ENCODE measurements at places on chromosomes 4 and X.

DNA sequence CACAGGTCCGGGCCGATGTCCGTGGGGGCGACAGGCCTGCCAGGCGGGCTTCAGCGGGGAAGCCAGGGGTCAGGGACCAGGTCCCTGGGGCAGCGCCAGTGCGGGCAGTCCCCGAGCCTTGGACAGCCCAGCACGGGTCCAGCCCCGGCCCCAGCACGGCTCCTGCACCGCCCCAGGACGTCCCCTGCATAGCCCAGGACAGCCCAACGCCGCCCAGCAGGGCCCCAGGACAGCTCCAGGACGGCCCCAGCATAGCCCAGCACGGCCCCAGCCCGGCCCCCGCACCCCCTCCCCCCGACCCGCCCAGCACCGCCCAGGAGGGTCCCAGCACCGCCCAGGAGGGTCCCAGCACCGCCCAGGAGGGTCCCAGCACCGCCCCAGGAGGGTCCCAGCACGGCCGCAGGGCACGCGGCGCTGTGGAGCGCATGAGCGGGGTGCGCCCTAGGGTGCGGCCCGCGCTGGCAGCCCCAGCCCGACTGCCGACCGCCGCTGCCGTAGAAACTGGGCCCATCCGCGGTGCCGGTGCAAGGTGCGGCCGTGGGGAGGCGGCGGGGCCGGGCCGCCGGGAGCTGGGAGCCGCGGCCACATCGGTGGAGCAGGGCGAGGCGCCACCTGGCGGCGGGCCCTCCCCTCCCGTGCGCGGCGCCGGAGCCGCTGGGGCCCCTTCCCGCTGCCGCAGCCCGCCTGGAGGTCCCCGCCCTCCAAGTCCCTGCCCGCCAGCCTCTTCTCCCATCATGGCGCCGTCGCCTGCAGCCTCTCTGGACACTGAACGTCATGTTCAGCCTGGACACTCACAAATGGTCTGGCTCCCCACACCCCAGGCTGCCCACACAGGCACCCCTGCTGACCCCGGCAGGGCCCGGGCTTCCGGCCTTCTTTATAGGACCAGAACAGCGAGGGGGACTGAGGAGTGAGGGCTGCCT, 106.8 kb upstream of the NKX1-1 start:
- DNase-seq: no peak

GRCh38 chr4:56360071-56360470, 27.2 kb downstream of the AASDH start:
- no peak for DNase-seq

- no peak for DNase-seq
Measured at GRCh38 chr4:190015538-190016368, 11.3 kb downstream of the FRG2 start.

DNA sequence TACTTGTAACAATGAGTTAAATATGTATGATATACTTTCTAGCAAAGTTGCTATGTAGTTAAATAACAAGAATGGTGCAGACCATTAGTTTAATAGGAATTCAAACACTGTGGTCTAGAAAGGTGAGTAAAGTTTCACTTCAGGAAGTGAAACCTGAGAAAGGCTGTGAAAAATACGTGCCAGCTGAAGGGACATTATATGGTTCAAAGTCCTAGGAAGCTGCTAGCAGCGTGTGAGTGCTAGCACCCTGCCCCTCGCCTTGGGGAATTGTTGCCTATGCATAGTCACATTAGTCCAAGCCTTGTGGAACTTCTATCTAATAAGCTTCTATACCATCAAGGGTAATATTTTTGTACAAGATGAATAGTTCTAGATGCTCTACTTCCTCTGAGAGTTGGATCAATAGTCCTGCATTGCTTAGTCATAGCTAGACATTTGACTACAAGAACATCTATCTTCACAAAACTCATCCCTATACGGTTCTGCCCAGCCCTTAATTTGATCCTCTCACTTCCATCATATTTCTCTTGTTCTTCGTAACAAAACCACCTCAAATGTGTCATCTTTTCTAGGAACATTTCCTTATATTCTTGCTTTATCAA, 45.8 kb upstream of the ARSJ start:
- DNase-seq: no peak

- no peak for DNase-seq
Measured at GRCh38 chr4:188934320-188934962, 795.2 kb downstream of the TRIML1 start.

- DNase-seq: peak; percentile 47
Measured at GRCh38 chrX:26138274-26138673, at the start of gene MAGEB18. TSS of gene MAGEB18 (plus strand) at chrX:26138343. CDS start at chrX:26138986, 643 bp downstream.
